ENCODE measurements at places on chromosomes 16 and 17.

DNA sequence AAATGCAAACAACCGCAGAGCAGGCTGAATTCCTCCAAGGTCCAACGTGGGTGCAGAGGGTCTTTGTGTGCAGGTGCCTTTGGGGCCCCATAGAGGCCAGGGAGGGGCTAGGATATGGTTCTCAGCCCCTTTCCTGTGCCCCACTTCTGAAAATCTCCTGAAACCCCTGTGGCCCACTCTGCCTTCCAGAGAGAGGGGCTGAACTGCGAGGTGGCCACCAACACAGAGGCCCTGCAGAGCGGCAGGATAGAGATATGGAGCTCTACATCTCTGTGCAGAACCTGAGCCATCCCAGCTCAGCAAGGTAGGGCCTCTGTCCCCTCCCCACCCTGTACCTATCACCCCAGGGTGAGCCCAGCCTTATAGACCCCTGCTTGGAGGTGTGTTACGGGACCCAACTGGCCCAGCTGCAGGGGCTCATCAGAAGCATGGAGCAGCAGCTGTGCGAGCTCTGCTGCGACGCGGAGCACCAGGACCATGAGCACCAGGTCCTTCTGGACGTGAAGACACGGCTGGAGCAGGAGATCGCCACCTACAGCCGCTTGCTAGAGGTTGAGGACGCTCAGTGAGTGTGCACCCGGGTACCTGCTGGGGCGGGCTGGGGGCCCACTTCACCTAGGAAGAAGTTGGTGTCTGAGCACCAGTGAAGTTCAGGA lies 5.5 kb downstream of the USP6 start:
- DNase-seq, result no peak

DNA sequence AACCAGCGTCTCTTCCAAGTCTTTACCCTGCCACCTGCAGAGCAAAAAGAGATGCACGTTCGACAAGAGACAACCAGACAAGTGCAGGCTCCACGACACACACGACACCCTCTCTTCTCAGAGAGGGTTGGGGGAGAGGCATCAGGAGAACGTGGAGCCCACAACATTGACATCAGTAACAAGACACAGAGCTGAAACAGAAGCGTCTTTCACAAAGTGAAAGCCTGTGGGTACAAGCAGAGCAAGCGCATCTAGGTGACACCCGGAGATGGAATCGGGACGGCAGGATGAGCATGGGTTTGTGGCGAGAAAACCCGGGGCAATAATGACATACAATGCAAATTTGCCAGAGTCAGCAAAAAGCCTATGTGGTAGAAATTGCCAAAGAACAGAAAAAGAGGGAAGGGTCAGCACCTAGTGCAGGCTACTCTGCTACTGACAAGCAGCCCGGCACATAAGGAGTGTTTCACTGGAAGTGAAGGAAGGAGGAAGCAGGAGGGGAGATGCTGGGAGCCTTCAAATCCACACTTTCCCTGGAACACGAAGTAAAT lies 89.5 kb downstream of the CYTH1 start:
- DNase-seq, result no peak

- no peak for DNase-seq
Measured at GRCh38 chr17:46869296-46869695, 17.9 kb downstream of the WNT9B start.

DNA sequence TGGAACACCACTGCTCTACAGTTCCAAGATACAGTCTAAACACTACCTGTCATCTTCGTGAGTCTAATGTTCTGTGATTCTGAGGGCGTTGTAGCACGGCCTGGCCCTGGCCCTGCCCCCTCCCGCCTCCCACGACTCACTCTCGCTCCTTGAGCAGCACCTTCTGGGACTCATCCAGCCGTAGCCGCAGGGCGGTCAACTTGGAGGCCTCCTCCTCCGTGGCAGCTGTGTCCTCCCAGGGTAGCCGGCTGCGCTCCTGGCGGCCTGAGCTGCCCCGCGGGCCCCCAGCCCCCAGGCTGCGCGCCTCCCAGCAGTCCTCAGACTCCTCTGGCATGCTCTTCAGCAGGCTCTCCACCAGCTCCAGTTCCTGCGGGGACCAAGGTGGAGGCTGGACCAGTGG lies 10.6 kb downstream of the CCDC102A start:
- no peak for DNase-seq

GRCh38 chr17:72858826-72859495 lies 233.5 kb downstream of the SLC39A11 start:
- DNase-seq, result no peak

GRCh38 chr17:75417054-75417580 lies 11.6 kb upstream of the GRB2 start:
- DNase-seq, result no peak

- no peak for DNase-seq
Measured at GRCh38 chr17:76405967-76406647, 21.7 kb downstream of the SPHK1 start.

GRCh38 chr17:44749076-44749979 lies 9.5 kb upstream of the ADAM11 start:
- no peak for DNase-seq

DNA sequence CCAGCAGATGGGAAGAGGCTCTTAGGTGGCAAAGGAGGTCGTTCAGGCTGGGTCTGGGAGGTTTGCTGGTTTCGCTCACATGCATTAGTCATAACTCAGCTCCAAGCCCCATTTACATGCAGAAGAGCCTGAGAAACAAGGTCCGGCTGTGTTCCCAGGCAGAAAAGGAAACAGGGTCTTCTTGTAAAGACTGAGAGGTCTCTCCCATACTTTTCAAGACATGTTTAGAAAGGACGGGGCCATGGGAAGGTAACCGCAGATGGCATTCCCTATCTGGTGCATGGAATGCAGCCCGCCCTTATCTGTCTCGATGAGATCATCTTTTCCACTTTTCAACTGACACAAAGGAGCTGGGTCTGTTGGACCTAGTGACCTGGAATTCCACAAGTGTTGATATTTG lies 389.0 kb upstream of the CDH11 start:
- no peak for DNase-seq

DNA sequence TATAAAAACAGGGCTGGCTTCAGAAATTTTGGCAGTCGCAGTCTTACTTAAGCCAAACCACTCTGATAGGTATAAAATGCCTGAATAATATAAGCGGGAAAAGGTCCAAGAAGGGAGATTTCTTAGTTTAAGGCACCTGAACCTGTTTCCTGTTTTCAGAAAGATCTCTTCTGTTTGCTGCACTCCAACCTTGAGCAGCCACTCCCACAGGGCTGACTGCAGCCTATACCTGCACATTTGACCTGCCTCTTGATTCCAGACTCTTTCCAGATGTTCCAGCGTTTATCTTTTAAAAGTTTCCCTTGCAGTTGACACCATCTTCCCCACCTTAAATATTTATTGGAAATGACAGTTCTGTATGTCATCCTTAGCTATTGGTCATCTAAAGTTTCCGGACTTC lies 132.2 kb downstream of the SKAP1 start:
- no peak for DNase-seq

DNA sequence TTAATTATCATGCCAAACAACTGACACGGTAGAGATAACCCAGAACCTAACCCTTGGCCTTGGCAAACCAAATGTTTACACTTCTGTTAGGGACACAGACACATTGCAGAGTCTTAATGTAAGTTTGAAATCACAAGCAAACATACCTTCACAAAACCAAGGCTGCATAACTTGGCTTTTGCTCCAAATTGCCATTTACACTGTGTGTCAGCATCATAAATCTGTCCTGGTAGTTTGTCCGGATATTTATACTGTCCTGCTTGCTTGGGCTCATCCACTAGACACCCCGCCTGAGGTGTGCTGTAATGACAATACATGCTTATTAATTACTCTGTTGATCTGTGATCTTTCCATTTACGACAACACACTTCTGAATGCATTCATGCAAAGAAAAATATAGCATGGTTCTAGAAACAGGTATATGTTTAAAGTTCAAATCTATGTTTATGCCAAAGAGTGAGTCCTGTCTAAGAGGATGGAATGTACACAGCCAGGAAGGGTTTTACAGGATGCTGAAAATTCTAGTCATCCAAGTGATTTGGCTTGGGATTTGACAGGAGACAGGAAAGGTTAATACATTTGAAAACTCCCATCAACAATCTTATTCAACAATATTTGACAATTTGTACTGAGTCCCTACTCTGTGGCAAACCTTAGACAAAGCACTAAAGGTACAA lies 81.1 kb downstream of the ADAMTS18 start:
- DNase-seq, result no peak

DNA sequence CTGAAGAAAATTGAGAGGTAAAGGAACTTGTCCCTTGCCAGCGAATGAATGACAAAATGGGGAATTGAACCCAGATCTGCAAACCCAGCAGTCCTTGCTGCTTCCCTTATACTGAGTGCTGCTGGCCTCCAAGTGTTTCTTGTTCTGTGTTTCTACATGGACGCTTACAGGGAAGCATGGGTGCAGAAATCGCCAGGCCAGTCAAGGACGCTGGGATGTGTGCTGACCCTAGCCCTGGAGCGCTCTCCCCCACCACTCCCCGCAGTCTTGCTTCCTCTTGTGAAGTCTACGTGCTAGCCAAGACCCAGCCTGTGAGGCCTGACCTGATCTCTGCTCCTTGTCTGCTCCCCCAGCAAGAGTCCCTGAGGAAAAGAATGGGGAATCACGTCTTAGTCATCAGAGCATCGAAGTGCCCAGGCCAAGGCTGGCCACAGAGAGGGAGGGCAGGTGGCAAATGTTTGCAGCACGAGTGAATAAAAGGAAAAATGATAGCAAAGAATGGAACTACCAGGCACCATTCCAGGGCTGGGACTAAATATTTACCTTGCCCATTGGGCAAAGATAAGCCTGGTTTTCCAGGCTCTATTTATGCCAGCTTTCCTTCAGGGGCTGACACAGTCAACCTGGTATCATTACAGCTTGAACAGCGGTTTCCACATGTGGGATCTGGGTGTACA lies 17.4 kb downstream of the CA4 start:
- no peak for DNase-seq

GRCh38 chr17:45353043-45353442 lies 36.2 kb upstream of the MAP3K14 start:
- no peak for DNase-seq

GRCh38 chr16:64449506-64449905 lies 672.4 kb downstream of the CDH11 start:
- DNase-seq, result no peak

GRCh38 chr17:13626703-13627102 lies 25.0 kb upstream of the HS3ST3A1 start:
- no peak for DNase-seq

GRCh38 chr17:9003355-9004131 lies 17.8 kb upstream of the NTN1 start:
- no peak for DNase-seq

DNA sequence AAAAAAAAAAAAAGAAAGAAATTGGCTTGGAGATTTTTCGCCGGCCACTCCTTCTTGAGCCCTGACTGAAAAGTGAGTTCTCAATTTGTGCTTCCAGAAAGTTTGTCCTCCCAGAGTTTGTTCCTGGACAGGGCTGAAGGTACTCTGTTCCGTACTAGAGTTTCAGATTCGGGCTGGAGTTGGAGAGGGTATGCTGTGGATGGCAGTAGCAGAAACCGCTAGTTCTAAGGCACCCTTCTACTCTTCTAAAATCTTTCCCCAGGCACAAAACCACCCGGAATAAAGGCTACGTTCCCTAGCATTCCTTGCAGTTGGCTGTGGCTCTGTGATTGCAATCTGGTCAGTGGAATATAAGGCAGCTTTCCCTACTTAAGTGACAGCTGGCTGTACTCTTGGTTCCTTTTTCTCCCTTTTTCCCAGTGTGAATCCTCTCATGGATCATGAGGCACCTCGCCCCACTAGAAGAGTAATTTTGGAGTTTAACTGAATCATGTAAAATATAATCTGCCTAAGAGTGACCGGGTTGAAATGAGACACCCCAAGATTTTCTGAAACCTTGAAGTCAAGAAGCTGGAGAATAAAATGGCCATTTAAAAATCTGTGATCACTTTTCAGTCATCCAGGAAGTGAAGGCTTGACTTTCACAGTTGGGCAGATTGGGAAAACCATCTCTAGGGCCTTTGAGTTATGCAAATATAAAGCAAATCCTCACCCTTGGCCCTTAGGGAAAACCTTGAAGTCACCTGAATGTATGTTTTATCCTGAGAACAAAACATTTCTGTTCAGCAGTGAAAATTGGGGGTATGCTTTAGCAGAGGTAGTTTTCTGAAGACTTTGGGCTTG lies 901 bp upstream of the HEATR6 start:
- DNase-seq, result no peak

- no peak for DNase-seq
Measured at GRCh38 chr17:35715416-35715815, 16.0 kb upstream of the RASL10B start.

GRCh38 chr16:56068314-56068713 lies 123.0 kb upstream of the GNAO1 start:
- peak; percentile 12 for DNase-seq

- DNase-seq, result no peak
Measured at GRCh38 chr17:27354491-27355081, 60.7 kb downstream of the WSB1 start.

DNA sequence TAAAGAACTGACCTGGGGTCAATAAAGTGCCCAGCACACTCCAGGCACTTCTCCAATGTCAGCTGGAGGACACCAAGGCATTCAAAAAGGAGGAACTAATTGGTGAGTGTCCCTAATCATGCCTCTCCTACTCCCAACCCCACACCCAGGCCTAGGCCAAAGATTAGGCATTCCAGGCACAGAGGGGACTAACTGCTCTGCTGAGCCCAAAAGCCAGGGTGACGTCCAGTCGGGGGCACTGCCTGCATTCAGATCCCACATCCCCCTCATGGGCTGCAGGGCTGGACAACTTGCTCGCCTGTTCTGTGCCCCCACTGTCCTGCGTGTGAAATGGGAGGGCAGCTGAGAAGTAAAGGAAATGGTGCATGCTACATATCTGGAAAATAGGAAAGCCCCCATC lies 115.4 kb downstream of the DYNLRB2 start:
- no peak for DNase-seq

Data from DND-41 (cell line).